Activated CD8-positive, alpha-beta memory T cell treated with anti-CD3 and anti-CD28 coated beads for 36 hours (primary cell): ENCODE measurements at places on chromosomes 16 and 17. TPM values are rescaled to one million over a fixed set of nuclear protein-coding genes. Genes with fewer than 3 reads are reported as not detected.

PRR15L gene
- total RNA-seq = not detected

PRAC2 gene
- not detected for total RNA-seq

CHST6 gene
- total RNA-seq = 0.04 TPM

HBA2 gene
- not detected for total RNA-seq

LGALS3BP gene
- 9.7 TPM for total RNA-seq

CNGB1 gene
- not detected for total RNA-seq
